ENCODE measurements at places on chromosomes 16 and 17.

DNA sequence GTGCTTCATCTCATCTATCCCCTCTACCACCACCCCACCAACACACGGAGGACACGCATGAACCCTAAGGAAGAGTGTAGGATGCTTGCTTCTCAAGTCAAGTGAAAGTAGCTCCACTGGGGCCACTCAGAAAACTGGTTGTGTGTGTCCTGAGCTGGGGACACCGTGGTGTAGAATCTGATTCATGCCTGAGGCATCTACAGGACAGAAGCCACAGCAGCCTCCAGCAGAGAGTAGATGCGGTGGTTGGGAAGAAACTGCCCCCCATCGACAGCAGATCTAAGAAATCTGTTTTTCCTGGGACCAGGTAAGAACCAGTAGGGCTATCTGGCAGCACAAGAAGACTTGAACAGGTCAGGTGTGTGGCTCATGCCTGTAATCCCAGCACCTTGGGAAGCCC lies 51.9 kb upstream of the HLF start:
- no peak for DNase-seq

DNA sequence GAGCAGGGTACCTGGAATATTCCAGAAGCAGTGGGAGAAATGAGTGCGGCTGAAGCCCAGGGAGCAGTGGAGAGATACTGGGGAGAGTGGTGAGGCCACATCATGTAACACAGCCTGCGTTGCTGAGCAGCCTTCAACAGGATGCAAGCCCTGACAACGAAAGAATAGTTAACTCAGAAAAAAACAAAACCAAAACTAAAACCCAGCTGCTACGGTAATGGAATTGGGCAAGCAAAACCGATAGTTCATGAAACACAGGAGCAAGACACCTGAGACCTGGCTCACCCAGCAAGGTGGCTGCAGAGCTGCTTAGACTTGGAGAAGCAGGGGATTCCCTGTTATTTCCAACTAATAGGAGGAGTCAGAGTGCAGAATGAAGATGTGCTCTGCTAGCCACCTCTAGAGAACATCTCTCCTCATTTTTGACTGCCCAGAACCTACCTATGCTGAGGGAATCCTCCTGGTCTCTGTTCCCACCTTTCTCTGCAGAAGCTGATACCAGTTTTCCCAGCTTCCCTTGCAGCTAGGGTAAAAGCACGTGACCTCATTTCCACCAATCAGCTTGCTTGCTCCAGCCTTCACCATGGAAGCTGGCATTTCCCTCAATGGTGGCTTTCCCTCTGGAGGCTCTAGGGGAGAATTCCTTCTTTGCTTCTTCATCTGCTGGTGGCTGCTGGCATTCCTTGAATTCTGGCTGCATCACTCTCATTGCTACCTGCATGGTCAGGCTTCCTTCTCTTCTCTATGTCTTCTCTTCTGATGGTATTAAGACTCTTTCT lies 59.4 kb upstream of the XYLT1 start:
- no peak for DNase-seq

DNA sequence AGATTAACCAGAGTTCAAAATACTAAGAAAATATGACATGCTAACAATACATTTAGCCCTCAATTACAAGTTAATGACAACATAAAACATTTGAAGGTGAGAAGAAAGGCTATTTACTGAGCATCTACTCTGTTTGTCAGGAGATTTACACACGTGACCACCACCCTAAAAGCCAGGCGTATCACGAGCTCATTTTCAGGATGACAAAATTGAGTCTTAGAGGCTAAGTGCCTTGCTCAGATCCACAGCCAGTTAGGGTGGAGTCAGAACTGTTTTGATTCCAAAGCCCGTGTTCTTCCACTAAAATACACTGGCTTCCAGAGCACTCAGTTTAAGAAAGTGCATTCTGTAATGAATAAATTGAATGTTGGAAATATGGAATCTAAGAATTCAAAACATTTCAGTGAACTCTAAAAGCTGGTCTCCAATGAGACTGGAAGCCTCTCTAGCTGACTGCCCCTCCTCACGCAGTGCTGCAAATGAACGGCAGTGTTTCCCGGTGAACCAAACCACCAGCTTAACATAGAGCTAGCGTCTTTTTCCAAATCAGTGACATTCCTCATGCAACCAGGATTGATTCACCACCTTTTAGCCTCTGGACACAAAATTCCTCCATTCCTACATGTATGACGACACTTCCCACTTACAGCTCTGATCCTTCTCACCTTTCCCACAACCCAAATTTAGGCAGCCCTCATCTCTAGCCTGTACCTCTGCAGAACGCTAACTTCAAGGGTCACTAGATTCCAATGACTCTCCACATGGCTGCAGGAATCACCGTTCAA lies 5.9 kb downstream of the ZDHHC7 start:
- no peak for DNase-seq

DNA sequence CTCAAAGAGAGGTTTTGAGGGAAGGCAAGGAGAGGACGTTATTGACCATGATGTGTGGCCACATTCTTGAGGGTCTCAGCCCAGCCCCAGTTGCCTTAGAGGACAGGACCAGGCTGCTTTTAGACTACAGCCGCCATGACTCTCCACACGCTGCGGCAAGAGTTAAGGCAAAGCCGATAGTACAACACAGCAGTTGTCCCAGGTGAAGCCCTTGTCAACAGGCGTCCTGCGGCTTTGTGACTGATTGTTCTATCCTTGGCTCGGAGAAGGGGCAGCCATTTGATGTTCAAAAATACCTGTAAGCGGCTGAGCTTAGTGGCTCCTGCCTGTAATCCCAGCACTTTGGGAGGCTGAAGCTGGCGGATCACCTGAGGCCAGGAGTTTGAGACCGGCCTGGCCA lies 28.8 kb downstream of the TMEM92 start:
- no peak for DNase-seq

DNA sequence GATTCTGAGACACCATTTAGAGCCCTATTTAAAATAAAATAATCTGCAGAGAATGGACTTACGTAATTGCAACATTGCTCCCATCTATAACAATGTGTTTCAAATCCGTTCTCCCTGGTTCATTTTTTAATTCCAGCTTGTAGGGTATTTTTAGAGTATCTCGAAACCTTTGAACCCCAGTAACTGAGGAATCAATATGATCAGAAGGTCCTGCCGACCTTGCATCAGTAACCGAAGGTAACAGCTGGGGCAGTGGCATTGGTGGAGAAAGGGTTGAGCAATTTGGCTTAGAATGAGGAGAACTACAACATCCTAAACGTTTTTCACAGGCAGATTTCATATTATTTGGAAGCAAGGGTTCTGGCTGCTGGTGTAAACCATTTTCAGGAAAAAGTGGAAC lies 49.3 kb downstream of the N4BP1 start:
- DNase-seq: no peak

GRCh38 chr17:79627766-79628690 lies 17.2 kb upstream of the RBFOX3 start:
- DNase-seq: no peak

GRCh38 chr17:40437095-40437732 lies 6.0 kb upstream of the IGFBP4 start:
- DNase-seq: no peak

- DNase-seq: no peak
These were observed 824 bp upstream of the MPP2 start for GRCh38 chr17:43907998-43908721.

GRCh38 chr16:62190426-62190825 lies 154.2 kb upstream of the CDH8 start:
- no peak for DNase-seq

DNA sequence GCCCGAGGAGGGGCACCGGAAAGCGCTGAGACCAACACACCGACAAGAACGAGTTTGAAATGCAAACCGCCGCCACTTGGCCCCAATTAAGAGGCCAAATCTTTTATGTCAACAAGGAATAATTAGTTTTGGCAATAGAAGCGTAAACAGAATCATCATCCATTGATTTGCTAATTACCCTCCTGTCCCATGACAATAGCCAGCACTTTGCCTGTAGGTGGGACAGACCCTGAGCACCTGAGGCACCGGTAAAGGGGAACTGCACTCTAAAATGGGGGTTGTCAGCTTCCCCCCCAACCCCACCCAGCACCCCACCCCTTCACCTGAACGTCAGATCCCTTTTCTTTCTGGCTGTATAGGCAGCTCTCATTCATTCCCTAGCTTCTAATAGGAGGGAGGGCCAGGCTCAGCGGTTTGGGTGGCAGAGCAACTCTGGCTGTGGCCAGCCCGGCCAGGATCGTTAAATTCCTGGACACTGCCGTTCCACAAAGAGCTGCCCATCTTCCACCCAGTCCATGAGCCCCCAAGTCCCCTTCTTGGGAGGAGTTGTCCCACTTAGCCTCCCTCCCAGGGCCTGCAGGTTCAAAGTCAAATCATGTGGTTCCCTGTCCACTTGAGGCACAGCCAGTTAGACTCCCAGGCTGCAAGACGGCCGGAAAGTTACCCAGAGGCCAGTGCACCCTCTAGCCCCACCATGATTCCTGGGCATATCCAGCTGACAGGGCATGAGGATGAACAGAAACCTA lies 45.8 kb downstream of the WNT3 start:
- DNase-seq: peak; percentile 26

GRCh38 chr17:7845359-7846062 lies 9.4 kb upstream of the TMEM88 start:
- DNase-seq: no peak

DNA sequence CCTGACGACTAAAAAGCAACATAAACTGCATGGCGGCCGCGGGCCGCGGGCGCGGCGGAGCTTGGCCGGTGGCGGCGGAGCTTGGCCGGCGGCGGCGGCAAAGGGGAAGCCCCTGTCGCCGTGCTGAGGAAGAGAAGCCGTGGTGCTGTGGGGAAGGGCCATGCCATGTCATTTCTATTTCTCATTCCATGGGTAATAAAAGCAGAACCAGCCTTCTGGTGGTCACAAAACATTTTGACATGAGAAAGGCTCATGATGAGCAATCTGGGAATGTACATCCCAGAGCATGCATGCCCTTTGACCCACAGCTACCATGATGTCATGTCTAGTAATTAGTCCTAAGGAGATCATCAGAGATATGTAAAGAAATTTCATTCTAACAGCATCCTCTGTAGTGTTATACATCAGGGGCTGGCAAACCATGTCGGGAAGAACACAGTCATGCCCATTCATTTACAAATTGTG lies 23.9 kb upstream of the HEATR6 start:
- peak; percentile 68 for DNase-seq

DNA sequence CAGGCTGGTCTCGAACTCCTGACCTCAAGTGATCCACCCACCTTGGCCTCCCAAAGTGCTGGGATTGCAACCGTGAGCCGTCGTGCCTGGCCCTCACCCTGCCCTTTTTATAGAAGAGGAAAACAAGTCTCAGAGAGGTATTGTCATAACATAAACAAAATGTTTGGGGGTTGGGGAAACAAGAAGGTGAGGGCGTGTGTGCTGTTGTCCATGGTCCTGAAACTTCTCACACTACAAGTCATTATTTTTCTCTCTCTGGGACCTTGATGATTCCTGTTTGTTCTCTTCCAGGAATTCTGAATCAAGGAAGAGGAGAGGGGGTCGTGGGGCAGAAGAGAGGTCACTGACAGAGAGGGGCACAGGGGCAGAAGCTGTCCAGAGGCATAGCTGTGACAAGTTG lies 160.2 kb upstream of the LHX1 start:
- DNase-seq: peak; percentile 49

DNA sequence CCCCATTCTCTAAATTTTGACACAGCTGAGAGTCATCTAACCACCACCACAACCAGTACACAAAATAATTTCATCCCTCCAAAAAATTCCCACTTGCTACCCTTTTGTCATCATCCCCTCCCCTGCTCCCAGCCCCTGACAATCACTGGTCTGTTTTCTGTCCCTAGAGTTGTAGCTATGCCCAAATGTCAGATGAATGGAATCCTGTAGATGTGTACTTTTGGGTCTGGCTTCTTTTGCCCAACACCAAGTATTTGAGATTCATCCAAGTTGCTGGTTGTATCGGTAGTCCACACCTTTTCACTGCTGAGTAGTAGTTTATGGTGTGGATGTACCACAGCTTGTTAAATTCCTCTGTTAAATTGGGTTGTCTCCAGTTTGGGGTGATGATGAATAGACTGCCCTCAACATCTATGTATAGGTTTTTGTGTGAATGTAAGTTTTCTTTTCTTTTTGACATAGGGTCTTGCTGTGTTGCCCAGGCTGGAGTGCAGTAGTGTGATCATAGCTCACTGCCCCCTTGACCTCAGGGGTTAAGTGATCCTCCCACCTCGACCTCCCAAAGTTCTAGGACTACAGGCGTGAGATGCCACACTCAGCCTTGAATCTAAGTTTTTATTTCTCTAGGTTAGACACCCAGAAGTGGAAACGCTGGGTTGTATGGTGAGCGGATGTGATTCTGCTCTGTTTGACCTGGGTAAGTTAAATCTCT lies 14.6 kb upstream of the RMI2 start:
- no peak for DNase-seq

- no peak for DNase-seq
These were observed 1.2 kb downstream of the GFAP start for GRCh38 chr17:44914148-44914547.

DNA sequence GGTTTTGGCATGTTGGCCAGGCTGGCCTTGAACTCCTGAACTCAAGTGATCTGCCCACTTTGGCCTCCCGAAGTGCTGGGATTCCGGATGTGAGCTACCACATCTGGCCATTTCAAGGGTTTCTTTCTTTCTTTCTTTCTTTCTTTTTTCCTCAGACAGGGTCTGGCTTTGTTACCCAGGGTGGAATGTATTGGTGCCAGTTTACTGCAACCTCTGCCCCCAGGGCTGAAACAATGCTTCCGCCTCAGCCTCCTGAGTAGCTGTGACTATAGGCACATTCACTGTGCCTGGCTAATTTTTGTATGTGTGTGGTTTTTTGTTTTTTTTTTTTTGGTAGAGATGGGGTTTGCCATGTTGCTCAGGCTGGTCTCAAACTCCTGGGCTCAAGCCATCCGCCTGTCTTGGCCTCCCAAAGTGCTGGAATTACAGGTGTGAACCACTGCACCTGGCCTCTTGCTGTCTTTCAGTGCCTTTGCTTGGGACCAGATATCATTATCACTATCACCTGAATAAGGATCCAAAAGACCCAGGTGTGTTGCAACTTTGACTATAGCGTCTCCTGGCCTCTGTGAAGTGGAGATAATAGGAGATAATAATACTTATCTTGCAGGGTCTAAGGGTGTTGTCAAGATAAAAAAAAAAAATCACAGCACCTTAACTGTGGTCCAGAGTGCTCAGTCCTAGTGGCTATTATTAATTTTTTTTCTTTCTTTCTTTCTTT lies 3.2 kb downstream of the FCSK start:
- DNase-seq: no peak

DNA sequence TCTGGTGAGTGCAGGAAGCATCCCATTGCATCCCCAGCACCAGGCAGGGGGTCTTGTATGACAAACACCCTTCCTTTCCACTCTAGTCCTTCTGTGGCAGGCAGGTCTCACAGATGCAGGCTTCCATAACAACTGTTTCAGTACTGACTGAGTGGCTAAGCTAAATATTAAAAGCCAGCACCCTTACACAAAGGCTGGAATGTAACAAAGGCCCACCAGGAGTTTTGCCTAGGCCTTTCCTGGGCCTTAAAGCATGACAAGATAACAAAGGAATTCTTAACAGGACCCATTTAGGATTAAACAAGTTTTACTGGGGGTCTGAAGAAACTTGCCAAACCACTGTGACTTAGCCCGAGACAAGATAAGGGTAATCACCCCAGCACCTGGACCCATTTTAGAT lies 228.9 kb upstream of the RPL38 start:
- no peak for DNase-seq

GRCh38 chr16:70437582-70438557 lies 1.0 kb downstream of the ST3GAL2 start:
- no peak for DNase-seq

- no peak for DNase-seq
These were observed 22.7 kb downstream of the FAM83G start for GRCh38 chr17:18981642-18982424.

- DNase-seq: no peak
These were observed 220.7 kb downstream of the ENGASE start for GRCh38 chr17:79295307-79295706.
